ENCODE measurements at places on chromosomes 6 and 20.

DNA sequence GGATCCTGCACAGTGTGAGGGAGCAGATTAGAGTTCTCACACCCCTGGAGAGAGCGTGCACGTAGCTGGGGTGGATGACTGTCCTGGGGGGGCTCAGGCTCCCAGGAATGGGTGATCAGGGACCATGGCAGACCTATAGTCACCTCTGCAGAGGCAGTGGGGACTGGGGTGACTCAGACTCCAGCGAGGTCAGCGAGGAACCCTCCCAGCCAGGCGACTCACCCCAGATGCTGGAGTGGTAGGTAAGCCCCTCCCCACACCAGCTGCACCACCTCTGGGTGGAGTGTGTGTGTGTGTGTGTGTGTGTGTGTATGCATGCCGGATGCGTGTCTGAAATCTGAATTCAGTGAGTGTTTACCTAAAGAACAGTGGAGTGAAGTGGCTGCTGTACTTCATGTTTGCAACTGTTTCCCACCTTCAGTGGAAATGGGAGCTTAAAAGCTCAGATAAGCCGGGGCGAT is 17.4 kb upstream of the GTSF1L start:
- DNase-seq, result no peak

DNA sequence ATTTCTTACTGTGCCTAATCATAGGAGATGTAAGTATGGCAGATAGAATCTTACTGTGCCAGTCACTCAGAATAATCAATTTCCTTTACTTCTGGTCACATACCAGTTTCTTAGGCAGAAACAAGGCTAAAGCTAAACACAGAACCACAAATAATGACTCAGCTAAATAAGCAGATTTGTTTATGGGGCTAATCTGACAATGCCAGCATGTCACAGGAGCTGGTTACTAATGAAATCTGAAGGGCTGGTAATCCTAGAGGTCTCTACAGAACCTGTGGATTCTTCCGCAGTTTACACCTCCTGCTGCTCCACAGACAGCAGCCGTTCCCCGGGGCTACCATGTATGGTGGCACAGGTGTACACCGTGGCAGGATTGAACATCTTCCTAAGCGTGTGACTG is 80.8 kb downstream of the LYRM4 start:
- no peak for DNase-seq

DNA sequence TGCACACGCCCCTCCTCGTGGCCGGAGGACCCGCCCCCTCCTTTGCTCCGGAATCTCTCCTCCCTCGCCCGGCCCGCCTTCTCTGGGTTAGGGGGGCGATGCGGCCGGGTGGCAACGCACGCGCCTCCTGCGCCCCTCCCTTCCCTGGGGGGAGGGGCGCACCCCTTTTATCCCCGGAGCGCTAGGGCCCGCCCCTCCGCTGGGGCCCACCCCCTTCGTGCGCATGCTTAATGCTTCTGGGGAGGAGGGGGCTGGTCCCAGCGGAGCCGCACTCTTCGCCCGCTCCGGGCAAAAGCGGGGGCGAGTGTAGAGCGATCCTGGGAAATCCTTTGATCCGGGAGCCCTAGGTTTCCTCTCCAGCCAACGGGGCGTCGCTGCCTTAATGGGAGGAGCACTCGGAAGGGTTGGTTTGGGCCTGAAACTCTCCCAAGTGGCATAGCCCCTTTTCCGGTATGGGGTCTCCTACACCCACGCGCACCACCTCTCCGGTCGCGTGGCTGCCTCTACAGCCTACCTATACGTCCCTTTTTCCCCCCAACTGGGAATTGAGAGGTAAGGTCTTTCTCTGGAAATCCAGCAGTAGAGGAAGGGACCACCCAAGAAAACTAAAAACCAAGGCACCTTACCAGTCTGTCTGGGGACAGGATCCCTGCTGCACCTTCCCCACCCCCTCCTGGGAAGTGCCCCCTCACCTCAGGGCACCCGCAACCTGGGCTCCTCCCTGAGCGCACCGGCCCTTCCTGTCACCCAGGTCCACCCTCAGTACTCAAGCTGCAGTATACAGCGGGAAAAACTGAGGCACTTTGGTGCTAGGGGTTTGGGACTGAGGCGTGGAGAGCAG is 2.1 kb downstream of the SOX12 start:
- peak; percentile 80 for DNase-seq

- DNase-seq, result no peak
Observed at GRCh38 chr20:8740265-8740664, 328.6 kb upstream of the PLCB4 start.

DNA sequence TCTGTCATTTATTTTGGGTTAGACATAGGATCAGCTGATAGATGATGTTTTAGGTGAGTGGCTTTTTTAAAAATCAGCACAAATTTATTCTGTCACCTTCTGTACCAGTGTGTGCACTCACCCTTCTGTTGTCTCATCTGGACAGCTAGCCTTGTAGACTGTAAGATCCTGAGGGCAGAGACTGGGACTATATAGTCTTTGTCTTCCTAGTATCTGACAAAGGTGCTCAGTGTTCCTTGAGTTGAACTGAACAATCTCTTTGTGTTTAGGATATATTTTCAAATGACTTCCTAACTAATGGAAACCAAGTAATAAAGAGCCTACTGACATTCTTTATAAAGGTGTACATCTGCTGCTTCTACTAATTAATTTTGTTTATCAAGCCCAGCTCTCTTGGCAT is 3.0 kb downstream of the DCBLD1 start:
- DNase-seq, result no peak

DNA sequence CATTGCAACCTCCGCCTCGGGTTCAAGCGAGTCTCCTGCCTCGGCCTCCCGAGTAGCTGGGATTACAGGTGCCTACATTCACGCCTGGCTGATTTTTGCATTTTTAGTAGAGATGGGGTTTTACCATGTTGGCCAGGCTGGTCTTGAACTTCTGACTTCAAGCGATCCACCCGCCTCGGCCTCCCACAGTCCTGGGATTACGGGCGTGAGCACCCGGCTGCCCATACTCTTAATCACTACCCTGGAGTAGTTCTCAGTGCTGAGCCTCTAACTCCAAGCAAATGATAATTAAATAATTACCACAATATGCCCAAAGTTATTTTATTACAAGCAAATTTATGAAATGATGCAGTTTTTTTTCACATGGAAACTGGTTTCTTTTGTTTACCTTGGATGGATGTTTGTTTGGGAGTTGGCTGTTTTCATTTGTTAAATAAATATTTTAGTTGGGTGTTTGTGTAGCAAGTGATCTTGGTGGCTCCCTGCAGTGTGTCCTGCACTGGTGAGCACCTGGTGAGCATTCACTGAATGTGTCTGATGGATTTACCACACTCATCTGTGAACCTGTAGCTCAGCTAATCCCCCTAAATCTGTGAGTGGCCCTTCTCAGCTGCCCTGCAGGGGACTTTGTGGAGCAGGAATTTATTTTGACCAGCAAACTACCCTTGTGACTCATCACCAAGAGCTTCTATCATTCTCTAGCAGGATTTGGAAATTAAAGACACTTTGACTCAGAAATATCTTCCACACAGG is 36.9 kb downstream of the UTRN start:
- DNase-seq, result no peak

DNA sequence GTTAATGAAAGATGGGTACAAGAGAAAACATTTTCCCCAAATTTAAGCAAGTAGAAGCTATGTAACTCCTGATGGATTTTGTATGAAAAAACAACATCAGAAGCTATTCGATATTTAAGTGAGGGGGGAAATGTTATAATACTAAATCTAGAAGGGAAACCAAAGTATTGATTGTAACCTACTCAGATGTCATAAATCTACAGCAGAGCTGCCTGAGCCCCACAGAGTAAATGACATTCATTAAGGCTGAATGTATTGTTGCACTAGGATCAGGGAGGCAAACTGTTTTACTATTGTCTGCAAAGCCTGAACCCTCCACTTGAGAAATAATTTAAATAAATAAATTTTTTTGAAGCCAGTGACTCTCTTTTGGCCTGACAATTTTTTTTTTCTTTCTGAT is 19.3 kb downstream of the ANKRD6 start:
- no peak for DNase-seq

DNA sequence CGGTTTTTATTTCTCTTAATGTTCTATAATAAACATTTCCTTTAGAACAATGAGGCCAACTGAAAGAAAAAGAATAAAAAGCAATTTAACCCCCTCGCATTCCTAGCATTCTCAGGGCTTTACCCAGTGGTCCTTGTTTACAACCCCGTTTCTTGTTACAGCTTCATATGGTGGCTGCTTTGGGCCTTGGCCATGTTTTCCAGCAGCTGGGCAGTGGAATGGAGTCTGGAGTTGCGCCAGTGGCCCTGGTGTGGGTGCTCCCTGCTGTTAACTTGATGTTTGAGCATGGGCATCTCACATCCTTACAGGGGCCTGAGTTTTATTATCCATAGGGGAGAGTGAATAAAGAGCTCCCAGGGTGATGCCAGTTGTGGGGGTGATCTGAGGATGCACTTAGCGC is 18.8 kb downstream of the EFCAB8 start:
- no peak for DNase-seq

DNA sequence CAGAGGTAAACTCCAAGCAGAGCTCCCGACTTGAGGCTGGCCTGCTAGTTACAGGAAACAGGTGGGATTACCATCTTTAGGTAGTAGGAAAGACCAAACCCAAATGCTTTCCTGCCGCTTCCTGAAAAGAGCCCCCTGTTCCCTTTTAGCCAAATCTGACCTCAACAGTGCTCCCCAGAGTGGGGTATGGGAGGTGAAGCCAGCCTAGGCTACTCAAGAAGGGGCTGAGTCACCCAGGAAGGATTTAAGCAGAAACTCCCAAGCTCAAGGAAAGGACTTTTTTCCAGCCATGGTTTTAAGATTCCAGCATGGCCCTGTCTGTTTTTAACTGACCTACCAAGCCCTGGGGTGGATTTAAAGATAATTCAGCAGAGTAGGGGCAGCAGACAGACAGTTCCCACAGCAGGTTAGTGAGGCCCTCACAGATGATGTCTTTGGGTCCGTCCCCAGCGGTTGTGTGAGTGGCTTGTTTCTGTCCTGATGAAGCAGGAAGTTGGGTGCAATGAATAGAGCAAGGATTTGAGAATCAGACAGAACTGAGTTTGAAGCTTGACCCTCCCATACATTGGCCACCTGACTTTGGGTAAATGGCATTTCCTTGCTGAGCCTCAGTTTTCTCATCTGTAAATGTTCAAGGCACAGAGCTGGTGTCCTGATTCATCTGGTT is 76.9 kb upstream of the MAFB start:
- DNase-seq, result no peak

- no peak for DNase-seq
Observed at GRCh38 chr6:148429423-148429822, 86.8 kb downstream of the SASH1 start.

DNA sequence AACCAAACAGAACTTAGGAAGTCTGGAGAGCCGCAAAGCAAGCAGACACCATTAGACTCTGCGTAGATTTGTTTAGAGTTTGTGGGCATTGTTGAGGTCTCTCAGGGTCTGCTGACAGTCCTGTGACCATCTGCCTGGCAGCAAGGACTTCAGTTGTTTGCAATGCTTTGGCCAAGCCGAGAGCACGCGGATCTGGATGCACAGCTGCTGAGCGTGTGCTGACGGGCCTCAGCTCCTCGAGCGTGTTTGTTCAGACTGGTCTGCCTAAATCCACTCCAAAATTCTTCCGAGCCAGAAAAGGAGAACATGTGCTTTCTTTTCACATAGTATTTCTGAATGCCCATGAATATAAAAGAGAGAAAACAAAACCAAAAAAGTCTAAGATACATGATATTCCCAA is 159.0 kb downstream of the ZNF217 start:
- no peak for DNase-seq

- no peak for DNase-seq
Observed at GRCh38 chr6:112202639-112203341, 51.6 kb downstream of the LAMA4 start.

DNA sequence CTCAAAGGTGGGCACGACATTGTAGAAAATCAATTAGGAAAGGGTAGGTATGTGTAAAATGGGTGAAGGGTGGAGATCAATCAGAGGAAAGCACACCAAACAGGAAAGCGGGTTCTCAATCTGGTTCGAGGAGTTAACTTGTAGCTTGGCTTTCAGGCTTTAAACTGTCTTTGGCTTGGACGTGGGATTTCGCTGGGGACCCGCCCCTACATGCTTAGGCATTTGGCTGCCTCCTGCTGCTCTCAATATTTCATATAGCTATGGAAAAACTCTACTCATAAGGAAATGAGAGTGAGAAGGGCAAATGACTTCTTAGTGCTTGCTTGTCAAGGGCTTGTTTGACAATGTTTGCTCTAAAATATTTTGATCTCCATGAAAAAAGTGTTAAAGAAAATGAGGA is 38.1 kb upstream of the PDE7B start:
- no peak for DNase-seq

DNA sequence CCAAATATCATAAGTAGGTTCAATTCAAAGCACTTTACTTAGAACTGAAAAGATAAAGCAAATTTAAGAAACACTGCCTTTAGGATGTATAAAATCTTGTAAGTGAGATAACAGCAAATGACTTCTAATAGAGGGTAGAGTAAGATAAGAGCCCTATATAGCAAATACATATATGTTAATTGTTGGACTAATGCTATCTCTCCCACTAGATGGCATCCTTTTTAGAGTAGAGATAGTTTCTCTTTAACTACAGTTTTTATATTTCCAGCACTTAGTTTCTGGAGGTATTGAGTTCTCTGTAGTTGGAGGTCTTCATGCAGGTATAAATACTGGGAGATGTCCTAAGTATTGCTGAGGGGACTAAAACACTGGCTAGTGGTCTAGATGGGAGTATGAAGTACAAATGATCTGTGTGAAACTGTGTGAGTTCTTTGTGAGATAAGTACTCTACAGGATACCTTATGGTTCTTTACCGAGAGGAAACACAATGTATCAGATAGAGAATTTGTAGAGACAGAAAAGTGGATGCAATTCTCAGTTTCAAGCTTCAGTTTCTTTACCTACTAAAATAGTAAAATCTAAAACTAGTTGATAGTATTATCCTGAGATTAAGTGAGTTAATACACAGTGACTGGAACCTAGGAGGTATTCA is 399.3 kb downstream of the KHDRBS2 start:
- DNase-seq, result no peak

GRCh38 chr6:53635322-53635721 is 30.2 kb downstream of the KLHL31 start:
- DNase-seq, result no peak

DNA sequence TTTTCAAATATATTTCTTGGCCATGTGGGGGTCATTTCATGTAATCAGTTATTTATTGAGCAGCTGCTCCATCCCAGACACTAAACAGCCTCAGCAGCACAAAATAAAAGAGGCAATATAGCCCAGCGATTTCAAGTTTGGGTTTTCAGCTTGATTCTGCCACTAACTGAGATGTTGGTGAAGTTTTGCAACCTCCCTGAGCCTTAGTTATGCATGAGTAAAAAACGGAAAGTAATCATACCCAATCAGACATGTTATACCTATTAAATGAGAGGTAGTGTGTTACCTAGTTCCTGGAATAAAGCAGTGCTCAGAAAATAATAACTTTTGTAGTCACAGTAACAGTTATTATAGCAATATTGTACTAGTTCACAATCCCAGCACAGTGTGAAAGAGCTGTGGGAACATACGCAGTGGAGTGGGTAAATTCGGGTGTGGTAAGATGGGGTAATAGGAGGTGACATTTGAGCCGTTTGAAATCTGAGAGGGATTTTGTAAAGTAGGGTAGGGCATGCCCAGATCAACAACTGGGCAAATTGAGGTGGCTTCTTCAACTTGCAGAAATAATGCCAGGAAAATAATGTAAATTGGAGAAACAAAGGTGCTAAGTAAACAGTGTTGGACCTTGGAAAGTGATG is 1.5 kb downstream of the SLC9A8 start:
- no peak for DNase-seq

GRCh38 chr6:27757307-27757706 is 154.9 kb downstream of the OR2B2 start:
- peak; percentile 56 for DNase-seq

GRCh38 chr6:150263765-150264404 is 104.9 kb upstream of the IYD start:
- peak; percentile 33 for DNase-seq

Measured in CD4-positive, alpha-beta T cell treated with Interferon alpha-2 for 1 hour (primary cell).